Stimulated activated CD4-positive, alpha-beta T cell treated with anti-CD3 and anti-CD28 coated beads, Interleukin-1b, Interleukin-23, amount 100 ng/mL, for 24 hours (primary cell): ENCODE measurements at places on chromosomes 7 and 10.

DNA sequence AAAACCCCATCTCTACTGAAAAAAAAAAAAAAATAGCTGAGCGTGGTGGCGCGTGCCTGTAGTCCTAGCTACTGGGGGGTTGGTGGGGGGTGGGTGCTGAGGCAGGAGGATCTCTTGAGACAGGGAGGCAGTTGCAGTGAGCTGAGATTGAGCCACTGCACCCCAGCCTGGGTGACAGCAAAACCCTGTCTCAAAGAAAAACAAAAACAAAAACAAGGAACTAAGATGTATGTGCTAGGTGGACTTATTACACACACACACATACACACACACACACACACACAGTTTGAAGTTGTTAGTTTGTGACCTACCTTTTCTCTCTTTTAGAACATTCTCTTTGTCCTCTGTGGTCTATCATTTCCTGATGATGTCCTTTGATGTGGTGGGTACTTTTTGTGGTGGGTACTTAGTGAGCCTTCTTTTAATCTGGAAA, 53.5 kb downstream of the EXOC6 start:
- no peak for DNase-seq

DNA sequence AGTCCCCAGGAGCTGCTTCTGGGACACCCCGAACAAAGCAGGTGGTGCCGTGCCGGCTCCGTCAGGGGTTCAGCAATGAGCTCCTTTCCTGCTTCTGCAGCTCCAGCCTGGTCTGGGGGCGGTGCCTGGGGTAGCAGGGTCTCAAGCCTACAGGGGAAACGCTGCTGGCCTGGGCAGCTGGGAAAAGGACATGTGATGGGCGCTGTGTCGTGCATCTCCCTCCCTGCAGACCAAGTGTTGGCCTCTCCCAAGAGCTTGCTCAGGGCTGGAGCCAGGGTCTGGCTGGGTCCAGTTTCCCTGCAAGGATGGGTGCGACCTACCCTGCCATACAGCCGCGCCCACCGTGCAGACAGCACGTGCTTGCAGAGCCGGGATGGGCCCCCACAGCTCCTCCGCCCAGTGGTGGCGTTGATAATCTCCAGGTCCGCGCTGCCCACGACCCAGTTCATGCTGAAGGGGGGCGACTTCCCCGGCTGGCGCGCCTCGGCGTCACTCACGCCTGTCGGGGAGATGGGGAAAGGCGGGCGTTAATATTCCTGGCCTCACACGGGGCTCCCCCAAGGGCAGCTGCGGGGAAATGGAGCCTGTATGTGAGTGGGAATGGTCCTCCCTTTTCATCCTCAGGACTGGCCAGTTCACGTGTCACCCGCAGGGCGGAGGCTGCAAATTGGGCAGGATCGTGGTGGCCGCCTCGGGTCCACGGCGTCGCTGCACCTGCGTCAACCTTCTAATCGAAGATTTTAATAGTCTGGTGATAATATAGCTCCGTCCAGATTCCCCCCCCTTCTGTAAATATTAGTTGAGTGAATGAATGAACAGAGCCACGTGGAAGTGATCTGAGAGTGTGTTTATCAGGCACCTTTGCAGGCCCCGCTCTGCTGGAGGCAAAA, 128.6 kb downstream of the WDR37 start:
- no peak for DNase-seq

DNA sequence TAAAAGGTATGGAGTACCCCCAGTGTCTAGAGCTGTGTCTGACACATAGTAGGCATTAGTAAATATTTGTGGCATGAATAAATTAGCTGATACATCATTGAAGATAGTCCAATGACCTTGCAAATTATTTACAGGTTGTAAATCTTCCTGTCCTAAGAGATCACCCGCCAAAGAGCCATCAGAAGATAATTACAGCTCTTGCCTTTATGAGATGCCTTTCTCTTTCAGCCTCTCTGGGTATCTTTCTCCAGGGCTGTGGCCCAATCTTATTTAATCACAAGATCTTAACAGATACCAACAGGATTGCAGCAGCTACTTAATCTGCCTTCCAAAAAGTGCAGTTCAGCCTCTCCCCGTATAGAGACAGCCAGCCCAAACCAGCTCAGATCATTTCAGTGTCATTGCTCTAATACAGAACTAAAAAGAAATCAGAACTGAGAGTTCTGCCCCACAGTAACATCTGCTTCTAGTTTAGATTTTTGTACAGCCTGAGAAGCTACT, 41.5 kb downstream of the MYOF start:
- no peak for DNase-seq

DNA sequence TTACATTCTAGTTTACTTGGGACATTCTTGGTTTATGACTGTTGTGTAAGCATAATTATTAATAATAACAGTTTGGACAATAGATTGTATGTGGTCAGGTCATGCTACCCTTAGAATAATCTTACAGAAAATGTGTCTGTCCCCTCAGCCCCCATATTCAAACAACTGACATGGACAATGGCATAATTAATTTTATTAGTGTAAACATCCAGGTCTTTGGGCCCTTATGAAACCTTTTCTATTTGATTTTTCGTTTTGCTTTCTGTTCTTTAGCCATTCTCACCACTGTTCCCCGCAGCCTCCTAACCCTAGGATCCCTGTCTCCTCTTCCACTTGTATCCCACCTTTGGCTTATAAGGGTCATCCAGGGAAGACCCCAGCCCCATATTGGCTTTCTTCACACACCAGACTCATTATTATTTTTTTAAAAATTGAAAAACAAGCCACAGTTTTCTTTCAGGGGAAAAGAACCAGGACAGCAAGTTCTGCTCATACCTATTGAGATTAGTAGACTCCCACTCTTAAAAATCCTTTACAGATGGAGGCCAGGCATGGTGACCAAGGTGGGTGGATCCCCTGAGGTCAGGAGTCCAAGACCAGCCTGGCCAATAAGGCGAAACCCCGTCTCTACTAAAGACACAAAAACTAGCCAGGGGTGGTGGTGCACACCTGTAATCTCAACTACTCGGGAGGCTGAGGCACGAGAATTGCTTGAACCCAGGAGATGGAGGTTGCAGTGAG, 11.5 kb downstream of the VIM start:
- DNase-seq: no peak

DNA sequence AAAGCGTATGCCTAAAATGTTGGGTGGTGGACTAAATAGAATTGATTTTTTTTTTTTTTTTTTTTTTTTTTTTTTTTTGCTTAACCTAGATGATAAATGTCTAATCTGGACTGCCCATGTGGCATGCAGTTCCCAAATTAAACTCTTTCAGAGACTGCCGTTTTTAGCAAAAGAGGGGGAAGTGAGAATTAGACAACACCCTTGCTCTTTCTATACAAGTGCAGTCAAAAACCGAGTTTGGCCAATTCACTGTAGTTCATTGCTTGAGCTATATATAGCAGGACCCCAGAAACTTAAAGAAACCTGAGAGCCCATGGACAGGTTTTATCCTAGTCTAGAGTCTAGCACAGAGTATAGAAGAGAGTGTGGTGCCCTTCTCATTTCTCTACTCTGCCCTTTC, 141.9 kb downstream of the GRM3 start:
- no peak for DNase-seq

DNA sequence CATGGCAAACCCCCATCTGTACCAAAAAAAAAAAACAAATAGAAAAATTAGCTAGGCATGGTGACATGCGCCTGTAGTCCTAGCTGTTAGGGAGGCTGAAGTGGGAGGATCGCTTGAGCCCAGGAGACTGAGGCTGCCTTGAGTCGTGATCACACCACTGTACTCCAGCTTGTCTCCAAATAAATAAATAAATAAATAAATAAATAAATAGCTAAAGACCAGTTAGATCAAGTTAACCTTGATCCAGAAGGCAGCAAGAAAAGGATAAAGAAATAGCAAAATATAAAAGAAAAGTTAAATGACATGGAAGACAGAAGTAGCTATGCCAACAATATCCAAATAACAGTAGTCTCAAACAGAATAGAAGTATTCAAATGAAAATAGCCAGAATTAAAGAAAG, 132.2 kb upstream of the SH2B2 start:
- DNase-seq: no peak

DNA sequence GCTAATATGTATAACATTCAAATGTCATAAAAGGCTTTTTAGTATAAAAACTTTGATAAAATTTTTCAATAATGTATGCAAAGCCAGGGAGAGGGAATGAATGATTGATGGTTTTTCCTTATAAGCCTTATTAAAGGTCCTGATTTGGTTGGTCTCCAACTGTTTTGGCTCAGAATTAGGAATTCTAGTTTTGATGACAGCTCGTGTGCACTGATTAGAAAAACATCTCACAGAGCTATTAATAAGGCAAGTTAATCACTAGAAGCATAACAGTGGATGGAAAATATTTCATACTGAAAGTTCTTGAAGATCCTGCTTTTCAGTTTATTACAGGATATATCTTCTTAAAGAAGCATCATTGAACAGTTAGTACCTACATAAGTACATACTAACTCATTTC, 114.9 kb upstream of the NOBOX start:
- DNase-seq: no peak

DNA sequence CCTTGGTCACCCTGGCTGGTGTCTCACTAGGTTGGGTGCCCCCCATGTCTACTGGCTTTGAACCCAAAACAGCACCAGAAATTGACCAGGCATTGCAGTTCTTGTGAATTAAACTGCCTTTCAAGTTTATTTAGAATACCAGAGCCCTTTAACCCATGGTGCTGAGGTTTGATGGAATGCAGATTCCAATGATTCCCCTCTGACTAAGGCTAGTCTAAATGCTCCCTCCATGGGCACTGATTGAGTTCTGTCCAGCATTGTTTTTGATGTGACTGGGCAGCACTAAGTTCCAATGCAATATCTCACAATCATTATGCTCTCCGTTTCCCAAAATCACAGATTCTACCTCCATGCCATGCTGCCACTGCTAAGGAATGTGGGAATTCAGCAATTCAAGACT, 1047.4 kb upstream of the LRRN3 start:
- no peak for DNase-seq

GRCh38 chr7:19899529-19899928, 126.1 kb upstream of the TMEM196 start:
- no peak for DNase-seq

DNA sequence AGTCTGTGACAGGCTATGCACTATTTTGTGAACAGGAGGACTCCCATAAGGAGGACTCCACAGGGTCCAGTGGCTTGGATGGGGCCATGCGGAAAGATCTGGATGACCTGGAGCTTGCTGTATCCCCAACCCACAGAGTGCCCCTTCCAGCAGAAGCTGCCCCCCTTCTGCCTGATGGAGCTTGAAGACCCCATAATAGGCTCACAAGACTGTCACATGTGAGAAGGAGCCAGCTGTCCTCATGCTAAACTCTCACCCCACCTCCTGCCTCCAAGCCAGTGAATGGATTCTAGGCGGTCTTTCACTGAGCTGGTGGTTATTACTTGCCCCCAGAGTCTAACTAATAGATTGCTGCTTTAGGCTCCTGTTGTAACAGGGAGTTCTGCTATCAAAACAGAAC, 79.1 kb downstream of the XRCC2 start:
- DNase-seq: no peak

DNA sequence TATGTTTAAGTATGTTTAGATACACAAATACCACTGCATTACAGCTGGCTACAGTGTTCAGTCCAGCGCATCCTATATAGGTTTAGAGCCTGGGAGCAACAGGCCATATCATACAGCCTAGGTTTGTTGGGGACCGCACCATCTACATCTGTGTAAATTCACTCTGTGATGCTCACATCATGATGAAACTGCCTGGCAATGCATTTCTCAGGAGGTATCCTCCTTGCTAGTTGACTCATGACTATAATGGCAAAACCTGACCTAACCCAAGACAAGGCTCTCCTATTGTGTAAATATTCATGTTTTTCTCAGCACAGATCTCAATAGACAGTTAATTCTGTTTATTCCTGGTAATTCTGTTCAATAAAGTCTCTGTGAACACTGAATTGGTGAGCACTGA, 240.7 kb upstream of the PFKP start:
- no peak for DNase-seq

DNA sequence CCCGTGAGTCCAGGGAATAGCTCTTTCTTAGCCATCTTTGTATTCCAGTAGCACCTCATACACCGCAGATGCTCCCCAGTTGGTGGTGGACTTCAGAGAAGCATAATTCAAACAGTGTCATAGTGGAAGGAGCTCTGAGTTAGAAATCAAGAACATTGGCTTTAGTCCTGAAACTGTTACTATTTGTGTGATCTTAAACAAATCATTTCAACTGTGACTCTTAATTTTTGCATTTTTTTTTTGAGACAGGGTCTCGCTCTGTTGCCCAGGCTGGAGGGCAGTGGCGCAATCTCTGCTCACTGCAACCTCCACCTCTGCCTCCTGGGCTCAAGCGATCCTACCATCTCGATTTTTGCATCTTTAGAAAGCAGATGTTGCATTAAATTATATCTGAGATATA, 1.8 kb downstream of the BPGM start:
- no peak for DNase-seq

DNA sequence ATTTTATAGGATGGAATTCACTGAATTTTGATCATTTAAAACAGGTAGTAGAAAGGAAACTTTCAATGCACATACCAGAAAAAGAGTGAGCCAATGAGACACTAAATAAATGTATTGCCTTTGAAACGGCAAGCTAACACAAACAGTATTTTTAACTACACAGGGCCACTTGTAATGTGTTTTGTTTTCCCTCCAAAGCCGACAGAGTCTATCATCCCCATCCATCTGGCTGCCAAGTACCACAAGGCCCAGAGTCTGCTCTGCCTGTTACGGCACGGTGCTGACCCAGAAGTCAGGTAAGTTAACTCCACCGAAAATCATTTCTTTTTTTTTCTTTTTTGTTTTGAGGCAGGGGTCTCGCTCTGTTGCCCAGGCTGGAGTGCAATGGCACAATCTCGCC, 1.5 kb downstream of the ANKRD61 start:
- DNase-seq: no peak

DNA sequence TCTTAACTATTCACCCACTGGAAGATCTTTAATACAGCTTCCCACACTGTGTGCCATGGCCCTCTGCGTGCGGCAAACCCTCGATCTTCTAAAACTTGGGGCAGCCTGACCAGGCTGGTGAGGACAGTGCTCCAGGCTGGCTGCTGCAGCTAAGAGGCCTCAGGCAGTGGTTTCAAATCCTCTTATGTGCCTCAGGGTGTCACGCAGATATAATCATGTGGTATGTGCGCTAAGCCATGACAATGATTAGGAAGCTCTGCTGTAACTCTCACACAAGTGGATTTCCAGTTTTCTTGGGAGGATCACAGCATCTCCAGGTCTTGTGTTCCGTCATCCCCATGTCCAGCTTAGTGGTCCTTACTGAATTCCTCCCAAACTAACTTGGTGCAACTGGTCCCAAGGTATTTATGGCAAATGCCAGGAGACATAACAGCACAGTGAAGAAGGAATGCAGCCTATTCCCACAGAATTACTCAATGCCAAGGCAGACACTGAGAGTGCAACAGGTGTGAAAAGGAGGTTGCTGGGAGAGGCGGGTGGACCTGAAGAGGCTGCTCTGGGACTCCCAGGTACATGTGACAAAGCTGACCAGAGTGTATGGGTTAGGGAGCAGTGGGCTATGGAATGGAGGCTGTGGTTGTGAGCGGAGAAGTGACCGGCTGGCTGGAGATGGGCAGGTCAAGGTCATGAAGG, 2.3 kb downstream of the HPS1 start:
- no peak for DNase-seq

DNA sequence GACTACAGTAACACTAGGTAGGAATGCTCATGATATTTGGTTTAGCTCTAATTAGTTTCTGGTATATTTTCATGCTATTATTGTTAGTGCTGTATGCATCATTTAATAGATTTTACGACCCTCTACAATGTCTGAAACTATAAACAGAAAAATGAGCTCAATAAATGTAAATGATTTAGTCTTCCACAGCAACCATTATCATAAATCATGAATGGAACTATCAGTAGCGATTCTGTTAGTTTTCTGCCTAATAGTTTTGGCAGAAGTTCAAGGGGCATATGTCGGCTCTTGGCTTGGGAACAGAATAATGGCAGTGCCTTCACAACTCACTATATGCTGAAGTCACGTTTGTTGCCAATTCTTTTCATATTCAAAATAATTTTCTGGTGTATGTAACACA, 494.8 kb downstream of the PARD3 start:
- DNase-seq: no peak
